ENCODE measurements at places on chromosomes 7 and 10.

DNA sequence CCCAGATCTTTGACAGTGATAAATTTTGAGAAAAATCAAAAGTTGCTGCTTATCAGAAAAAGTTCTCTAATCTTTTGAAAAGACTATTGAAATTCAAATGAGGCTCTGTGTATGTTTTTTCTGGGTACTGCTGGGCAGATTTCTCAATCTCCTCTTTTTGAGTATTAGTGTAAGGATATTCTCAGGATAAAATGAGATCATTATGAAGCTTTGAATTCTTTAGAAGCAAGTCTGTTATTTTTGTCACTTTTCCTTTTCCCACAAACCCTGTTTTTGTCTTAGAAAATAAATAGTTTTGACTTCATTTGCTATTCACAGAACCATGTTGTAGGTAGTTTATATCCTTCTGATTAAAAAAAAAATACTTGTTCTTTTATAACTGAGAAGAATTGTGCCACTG lies 7.9 kb downstream of the STAM start:
- H3K4me1 ChIP-seq = peaks cover 39% of the 10 kb centered on the region
- no peak overlapping the region for H3K27ac ChIP-seq
- DNase-seq = no peak
- no peaks in the 10 kb centered on the region for H3K27me3 ChIP-seq

DNA sequence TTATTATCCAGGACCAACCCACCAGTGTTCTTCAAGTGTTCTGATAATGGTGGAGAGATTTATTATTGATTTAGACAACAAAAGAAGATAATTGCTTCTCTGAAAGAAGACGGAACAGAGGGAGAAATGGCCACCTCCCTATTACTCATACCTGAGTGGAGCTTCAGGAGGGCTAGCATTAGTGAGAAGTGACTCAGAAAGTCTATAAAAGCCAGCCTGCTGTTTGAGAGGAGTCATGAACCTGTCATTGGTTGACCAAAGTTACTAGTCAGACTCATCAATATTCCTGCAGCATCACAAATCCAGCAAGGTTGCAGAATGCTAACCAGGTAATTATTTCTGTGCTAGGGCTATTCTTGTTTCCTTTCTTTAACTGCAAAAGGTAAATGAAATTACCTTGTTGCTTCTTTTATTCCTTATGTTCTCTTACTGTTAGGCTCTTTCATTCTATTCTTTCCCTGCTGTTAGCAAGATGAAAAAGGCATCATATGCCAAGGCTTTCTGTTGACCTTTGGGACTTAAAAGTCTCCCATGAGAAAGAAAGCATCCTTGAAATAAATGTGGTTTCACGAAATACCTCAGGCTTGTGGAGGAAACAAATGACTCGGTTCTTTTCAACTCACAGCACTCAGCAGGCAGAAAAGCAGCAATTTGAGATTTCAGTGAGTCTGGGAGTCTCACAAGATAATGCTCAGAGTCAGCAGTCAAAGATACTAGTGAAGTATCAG lies 256.4 kb upstream of the PHYHIPL start:
- no peak overlapping the region for H3K27ac ChIP-seq
- no peaks in the 10 kb centered on the region for H3K4me1 ChIP-seq
- no peak for DNase-seq

- no peak for DNase-seq
- no peak overlapping the region for H3K27ac ChIP-seq
- H3K4me3 ChIP-seq = no peak overlapping the region
- H3K36me3 ChIP-seq = no peaks in the 10 kb centered on the region
- no peaks in the 10 kb centered on the region for H3K4me1 ChIP-seq
These were observed 301.3 kb downstream of the PHTF2 start for GRCh38 chr7:78099715-78100394.

DNA sequence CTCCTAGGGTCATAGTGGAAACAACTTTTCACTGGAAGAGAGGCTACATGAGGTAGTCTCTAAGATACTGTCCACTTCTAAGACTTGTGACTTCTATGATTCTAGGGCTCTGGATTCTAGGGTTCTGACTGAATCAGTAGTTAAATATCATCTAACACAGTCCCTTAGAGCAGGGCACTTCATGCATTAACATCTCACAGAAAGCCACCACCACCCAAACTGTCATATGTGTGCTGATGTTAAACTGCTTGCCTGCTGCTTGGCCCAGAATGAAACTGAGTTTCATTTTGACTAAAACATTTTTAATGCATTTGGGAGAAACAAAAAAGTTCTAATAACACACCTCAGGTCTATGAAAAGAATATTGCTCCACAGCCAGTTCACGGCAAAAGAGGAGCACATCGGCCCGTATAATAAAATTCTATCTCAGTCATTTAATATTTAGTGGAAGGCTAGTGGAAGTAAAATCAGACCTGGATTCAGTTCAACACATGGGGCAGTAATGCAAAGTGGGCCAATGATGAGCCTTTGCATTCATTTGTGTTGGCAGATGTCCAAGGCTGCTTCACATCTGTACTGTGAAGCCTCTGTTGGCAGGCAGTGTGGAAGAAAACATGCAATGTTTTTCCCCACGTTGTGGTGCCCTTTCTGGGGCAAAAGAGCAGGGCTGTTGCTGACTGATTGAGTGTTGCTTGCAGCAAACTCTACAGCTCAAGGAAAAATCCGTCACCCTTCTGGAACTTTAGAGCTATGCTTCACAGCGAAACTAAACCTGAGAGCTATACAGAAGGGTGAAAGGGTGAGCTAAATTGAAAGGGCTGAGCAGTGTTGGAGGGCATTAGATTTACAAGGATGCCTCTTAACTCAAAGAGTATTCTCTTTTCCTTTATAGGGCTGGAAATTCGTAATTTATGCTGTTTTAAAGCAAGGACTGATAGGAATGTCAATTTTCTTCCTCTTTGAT lies 33.5 kb upstream of the AUTS2 start:
- DNase-seq = no peak
- H3K4me1 ChIP-seq = no peaks in the 10 kb centered on the region
- no peak overlapping the region for H3K4me3 ChIP-seq
- no peak overlapping the region for H3K27ac ChIP-seq

- H3K27me3 ChIP-seq = peaks cover 6% of the 10 kb centered on the region
- no peaks in the 10 kb centered on the region for H3K4me1 ChIP-seq
- H3K4me3 ChIP-seq = no peak overlapping the region
These were observed 63.8 kb downstream of the PARD3 start for GRCh38 chr10:34751272-34751671.

DNA sequence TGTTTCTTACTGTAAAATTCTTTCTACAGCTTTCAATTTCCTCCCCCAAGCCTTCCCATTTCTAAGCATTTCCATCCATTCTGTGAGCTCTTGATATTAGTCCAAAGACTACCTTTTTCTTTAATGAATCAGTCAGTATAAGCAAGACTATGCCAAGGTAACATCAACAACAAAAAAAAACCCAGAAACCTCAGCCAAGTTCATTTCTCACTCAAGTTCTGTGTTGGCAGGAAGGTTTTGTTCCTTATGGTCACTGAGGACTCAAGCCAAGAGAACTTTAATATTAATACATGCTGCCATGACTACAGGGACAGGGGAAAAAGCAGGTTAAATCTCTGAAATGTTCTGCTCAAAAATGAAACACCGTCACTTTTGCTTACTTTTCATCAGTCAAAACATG lies 621.2 kb upstream of the NRP1 start:
- DNase-seq = no peak
- peaks cover 4% of the 10 kb centered on the region for H3K36me3 ChIP-seq

GRCh38 chr10:61470740-61471139 lies 17.6 kb upstream of the TMEM26 start:
- no peaks in the 10 kb centered on the region for H3K36me3 ChIP-seq
- no peak for DNase-seq
- no peak overlapping the region for H3K27ac ChIP-seq
- H3K27me3 ChIP-seq = peaks cover 28% of the 10 kb centered on the region

- no peak for DNase-seq
- H3K27me3 ChIP-seq = no peaks in the 10 kb centered on the region
These were observed 349.6 kb downstream of the TFEC start for GRCh38 chr7:115680921-115681320.

GRCh38 chr7:155694851-155695250 lies 50.4 kb downstream of the RBM33 start:
- no peak overlapping the region for H3K4me3 ChIP-seq
- no peak for DNase-seq
- H3K27ac ChIP-seq = no peak overlapping the region
- H3K36me3 ChIP-seq = no peaks in the 10 kb centered on the region
- peaks cover 53% of the 10 kb centered on the region for H3K4me1 ChIP-seq
- H3K27me3 ChIP-seq = no peaks in the 10 kb centered on the region

DNA sequence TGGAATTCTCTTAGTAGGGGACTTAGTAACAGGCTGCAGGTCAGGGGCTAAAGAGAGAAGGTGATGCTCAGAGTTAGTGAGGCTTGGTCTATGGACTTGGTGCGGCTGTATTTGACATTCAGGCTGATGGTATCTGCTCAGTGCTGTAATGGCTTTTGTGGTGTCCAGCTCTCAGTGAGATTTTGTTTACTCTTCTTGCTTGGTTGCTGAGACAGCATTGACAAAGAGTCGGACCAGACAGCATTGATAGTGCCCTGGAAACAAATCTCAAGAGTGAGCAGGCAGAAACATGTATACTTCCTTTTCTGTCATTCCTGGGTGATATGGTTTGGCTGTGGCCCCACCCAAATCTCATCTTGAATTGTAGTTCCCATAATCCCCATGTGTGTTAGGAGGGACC lies 202.0 kb downstream of the STK31 start:
- H3K4me1 ChIP-seq = no peaks in the 10 kb centered on the region
- no peak overlapping the region for H3K27ac ChIP-seq
- no peaks in the 10 kb centered on the region for H3K27me3 ChIP-seq

- peak; percentile 61 for DNase-seq
- H3K4me3 ChIP-seq = peak overlapping the region; percentile 78
- no peaks in the 10 kb centered on the region for H3K36me3 ChIP-seq
- peak overlapping the region; percentile 98 for H3K27ac ChIP-seq
These were observed 8.4 kb upstream of the PVRIG start for GRCh38 chr7:100211342-100211780.

GRCh38 chr10:62492870-62493180 lies 118.7 kb downstream of the ZNF365 start:
- no peak overlapping the region for H3K4me3 ChIP-seq
- no peaks in the 10 kb centered on the region for H3K27me3 ChIP-seq
- H3K27ac ChIP-seq = no peak overlapping the region
- peaks cover 31% of the 10 kb centered on the region for H3K4me1 ChIP-seq

GRCh38 chr7:36523371-36524101 lies 133.9 kb downstream of the ANLN start:
- no peaks in the 10 kb centered on the region for H3K27me3 ChIP-seq
- no peak overlapping the region for H3K4me3 ChIP-seq
- no peaks in the 10 kb centered on the region for H3K4me1 ChIP-seq
- no peaks in the 10 kb centered on the region for H3K36me3 ChIP-seq
- H3K27ac ChIP-seq = no peak overlapping the region
- no peak for DNase-seq

GRCh38 chr10:20473023-20473760 lies 423.9 kb downstream of the NEBL start:
- H3K27me3 ChIP-seq = no peaks in the 10 kb centered on the region
- H3K4me1 ChIP-seq = no peaks in the 10 kb centered on the region
- no peaks in the 10 kb centered on the region for H3K36me3 ChIP-seq
- DNase-seq = no peak
- no peak overlapping the region for H3K4me3 ChIP-seq
- no peak overlapping the region for H3K27ac ChIP-seq

DNA sequence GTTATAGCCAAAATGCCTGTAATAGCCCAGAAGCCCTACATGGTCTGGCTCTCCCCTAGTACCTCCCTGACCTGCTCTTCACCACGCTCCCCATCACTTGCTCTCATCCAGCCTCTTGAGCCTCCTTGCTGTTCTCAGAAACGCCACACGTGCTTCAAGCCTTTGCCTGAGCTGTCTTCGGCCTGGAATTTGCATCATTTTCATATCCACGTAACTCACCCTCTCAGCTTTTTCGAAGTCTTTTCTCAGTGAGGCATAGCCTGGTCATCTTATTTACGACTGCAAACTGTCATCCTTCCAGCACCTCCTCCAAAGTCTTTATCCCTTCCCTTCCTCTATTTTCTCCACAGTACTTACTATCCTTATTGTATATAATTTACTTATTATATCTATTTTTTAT lies 151.0 kb upstream of the AHR start:
- H3K27me3 ChIP-seq = no peaks in the 10 kb centered on the region
- no peaks in the 10 kb centered on the region for H3K36me3 ChIP-seq
- no peak for DNase-seq
- no peak overlapping the region for H3K27ac ChIP-seq
- peaks cover 7% of the 10 kb centered on the region for H3K4me1 ChIP-seq
- H3K4me3 ChIP-seq = no peak overlapping the region

- H3K4me3 ChIP-seq = peak overlapping the region; percentile 31
- peaks cover 32% of the 10 kb centered on the region for H3K36me3 ChIP-seq
- no peak for DNase-seq
- no peak overlapping the region for H3K27ac ChIP-seq
These were observed 695 bp downstream of the HSPA12A start for GRCh38 chr10:116741391-116742351.

GRCh38 chr7:49927631-49928030 lies 154.2 kb downstream of the VWC2 start:
- no peak overlapping the region for H3K4me3 ChIP-seq
- DNase-seq = no peak
- no peaks in the 10 kb centered on the region for H3K36me3 ChIP-seq
- H3K4me1 ChIP-seq = no peaks in the 10 kb centered on the region

GRCh38 chr10:69061305-69062161 lies 26.4 kb upstream of the SRGN start:
- H3K36me3 ChIP-seq = no peaks in the 10 kb centered on the region
- peaks cover 20% of the 10 kb centered on the region for H3K4me1 ChIP-seq
- peak overlapping the region; percentile 80 for H3K4me3 ChIP-seq
- H3K27me3 ChIP-seq = no peaks in the 10 kb centered on the region
- H3K27ac ChIP-seq = no peak overlapping the region

DNA sequence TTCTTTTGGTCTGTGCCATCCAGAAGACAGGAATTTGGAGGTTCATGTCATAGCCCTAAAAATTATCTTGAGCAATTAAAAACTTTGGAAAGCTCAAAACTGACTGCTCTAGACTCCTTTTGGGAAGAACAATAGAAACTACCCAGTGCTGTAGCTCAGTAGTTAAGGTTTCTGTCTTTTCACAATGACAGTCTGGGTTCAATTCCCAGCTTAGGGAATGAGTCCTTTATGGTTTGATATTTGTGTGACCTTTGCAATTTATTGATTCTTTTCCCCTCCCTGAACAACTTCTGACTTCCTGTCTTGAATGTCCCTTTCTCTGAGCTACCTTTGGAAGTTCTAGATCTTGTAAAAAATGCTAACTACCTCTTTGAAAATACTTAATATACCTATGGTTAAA lies 603.3 kb upstream of the IGFBP3 start:
- H3K36me3 ChIP-seq = no peaks in the 10 kb centered on the region
- H3K4me3 ChIP-seq = no peak overlapping the region
- H3K27me3 ChIP-seq = no peaks in the 10 kb centered on the region
- no peak for DNase-seq
- no peaks in the 10 kb centered on the region for H3K4me1 ChIP-seq
- H3K27ac ChIP-seq = no peak overlapping the region

DNA sequence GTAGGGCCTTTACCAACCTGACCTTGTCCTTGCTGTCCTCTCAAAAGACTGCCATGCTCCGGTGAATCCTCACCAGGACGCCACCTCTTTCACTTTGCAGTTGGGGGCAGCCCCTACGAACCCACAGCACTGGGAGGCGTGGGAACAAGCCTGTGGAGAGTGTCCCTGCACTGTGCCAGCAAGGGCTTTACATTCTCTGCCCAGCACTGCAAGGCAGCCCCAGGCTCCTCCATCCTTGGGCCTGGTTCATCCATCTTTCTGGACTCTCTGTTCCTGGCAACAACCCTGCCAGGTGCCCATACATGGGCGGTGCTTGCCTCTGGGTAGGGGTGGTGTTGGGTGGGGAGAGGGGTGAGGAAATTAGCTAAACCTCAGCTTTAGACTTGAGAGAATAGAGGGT lies 1.4 kb downstream of the CHAT start:
- peaks cover 52% of the 10 kb centered on the region for H3K27me3 ChIP-seq
- H3K27ac ChIP-seq = no peak overlapping the region

GRCh38 chr10:95355301-95355700 lies 64.5 kb upstream of the PDLIM1 start:
- no peaks in the 10 kb centered on the region for H3K36me3 ChIP-seq
- no peak overlapping the region for H3K4me3 ChIP-seq
- H3K27ac ChIP-seq = no peak overlapping the region
- H3K4me1 ChIP-seq = peaks cover 17% of the 10 kb centered on the region
- no peak for DNase-seq
